ENCODE measurements at places on chromosomes 11 and 22.
A peak's percentile ranks its signal among the peaks of the same experiment; 100 is the strongest.

GRCh38 chr22:28103596-28103995 lies 184.5 kb upstream of the PITPNB start:
- no peak for DNase-seq

DNA sequence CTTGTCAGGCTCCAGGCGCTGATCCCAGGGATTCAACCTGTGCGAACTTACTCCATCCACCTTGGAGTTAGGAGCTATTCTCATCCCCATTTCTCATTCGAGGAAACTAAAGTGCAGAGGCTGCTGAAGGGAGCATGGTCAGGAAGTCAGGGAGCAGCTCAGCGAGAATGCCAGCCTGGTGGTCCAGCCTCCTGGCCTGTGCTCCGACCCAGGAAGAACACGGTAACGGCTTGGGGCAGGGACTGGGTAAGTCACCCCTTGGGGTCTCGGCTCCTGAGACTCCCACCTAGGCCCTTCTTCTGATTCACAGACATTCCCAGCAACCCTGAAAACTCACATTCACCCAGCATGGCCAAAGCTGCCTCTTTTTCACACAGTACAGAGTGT lies 132.8 kb downstream of the CRYBB2 start:
- DNase-seq, result no peak

GRCh38 chr11:72609045-72609444 lies 65.2 kb downstream of the PDE2A start:
- DNase-seq, result no peak

GRCh38 chr11:113242767-113243397 lies 71.5 kb upstream of the TTC12 start:
- no peak for DNase-seq

DNA sequence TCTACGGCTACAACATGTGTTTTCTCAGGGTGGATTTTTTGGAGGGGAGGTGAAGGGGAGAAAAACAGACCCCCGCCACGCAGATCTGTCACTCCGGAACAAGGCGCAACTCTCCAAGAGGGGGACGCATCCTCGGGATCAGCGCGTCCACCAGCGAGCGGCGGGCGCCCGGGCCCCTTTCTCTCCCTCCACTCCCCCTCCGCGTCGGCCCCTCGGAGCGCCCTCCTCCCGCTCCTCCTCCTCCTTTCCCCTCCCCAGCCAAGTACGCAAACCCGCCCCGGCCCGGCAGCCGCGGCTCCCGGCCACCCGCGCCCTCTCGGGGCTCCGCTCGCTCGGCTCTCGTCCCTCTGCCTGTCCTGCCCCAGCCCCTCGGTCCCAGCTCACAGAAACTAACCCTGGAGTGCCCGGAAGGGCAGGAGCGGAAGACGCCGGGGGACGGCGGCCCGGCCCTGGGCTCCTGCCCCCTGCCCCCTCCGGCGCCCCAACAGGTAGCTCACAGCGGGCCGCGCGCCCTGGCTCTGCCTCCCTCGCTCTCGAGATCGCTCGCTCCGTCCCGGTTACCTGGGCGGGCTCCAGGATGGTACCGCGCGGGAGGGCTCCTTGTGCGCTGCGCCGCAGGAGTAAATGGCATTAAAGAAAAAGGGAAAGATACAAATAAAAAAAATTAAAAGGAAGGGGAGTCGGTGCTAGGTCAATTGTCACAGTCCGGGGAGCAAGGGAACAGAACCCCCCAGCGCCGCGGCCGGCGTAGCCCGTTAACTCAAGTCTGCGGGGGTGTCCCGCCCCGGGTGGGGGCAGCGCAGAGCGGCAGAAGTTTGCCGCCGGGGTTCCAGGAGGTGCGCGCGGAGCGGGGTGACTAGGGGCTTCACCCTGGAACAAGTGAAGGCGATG lies 131.4 kb upstream of the C11orf58 start:
- peak; percentile 75 for DNase-seq

GRCh38 chr11:60879104-60879503 lies 11.8 kb downstream of the ZP1 start:
- no peak for DNase-seq

DNA sequence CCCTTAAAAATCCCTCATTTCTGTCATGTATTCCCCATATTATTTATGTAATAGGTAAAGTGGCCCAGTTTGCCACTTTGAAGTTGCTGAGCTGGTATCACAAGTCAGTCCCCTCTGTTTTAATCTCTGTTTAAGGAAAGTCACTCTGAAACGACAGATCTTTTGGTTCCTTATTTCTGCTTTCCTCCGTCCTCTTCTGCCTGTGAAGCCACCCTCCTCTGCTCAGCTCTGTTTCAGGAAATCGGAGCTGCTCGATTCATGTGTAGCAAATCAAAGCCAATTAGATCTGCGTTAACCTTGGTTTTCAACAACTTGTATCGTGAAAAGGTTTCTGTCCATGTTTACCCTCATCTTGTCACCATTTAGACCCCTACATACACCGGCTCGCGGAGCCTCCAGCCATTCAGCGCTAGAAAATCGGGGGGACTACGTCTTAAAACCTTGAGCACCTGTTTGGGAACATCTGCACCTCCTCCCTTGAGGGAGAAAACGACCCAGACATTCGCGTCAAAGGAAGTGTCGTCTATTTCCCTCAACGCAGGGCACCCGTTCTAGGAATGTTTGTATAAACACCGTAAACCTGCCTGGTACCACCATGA lies 576 bp upstream of the SC5D start:
- DNase-seq, result no peak

- peak; percentile 11 for DNase-seq
These were observed 39.2 kb upstream of the SLC36A4 start for GRCh38 chr11:93236741-93237675.

GRCh38 chr11:67277231-67277961 lies 11.1 kb downstream of the GRK2 start:
- DNase-seq, result peak; percentile 91

GRCh38 chr22:43826142-43827002 lies 14.3 kb upstream of the EFCAB6 start:
- DNase-seq, result no peak

GRCh38 chr11:17378655-17379054 lies 9.8 kb downstream of the KCNJ11 start:
- no peak for DNase-seq

DNA sequence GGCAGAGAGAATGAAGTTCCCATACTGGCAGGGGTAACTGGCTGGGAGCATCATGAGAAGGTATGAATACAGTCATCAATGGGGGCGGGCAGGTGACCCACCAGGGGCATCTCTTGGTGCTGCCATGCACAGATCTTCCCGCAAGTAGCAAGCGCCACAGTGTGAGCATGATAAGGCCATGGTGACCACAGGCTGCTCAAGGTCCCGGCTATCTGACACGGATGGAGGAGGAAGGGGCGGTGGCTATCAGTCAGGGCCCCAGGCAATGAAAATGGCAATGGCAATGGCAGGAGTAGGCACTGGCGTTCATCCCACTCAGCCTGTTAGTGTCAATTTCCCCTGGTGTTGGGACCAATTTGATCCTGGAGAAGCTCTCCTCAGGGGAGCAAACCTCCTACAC lies 21.6 kb downstream of the ASCL2 start:
- DNase-seq, result no peak

DNA sequence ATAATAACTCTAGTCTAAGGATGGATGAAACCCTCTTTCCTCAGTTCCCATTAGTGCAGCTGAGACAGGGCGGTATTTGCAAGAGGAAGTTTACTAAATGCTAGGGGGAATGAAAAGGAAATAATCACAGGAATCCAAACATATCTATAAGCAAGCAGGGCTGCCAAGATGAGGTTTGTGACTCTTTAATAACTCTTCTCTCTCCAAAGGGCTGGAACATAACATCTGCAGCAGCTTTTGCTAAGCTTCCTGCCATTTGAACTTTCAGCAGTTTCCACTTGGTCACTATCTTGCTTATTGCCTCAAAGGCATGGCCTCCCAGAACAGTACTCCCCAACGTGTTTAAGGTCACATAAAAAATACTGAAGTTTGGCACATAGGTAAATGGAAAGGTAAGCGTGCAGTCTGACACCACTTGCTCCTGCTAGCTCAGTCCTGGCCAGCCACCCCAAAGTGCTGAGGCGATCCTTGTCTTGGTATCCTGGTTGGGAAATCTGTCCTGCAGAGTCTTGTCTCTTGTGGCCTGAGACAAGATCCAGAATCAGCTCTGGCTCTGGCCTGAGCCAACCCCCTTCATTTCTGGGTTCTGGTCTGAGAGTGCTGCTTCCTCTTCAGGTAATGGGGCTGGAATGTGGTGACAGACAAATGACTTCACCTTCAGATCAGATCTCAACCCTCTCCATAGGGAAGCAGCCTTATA lies 81.8 kb downstream of the KCNC1 start:
- no peak for DNase-seq

GRCh38 chr22:41782316-41782715 lies 18.2 kb upstream of the CCDC134 start:
- no peak for DNase-seq

DNA sequence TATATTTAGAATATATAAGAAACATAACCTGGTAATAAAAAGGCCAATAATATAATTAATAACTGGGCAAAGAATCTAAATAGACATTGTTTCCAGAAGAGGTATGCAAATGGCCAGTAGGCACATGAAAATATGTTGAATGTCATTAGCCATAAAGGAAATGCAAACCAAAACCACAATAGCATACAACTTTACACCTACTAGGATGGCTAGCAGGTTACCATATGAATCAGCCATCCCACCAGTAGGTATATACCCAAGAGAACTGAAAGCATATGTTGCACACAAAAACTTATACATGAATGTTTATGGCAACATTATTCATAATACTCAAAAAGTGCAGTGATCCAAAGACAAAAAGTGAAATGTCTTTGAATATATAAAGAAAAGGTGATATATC lies 2.7 kb upstream of the OR2D2 start:
- DNase-seq, result no peak

GRCh38 chr22:20859615-20860014 lies 808 bp downstream of the SNAP29 start:
- no peak for DNase-seq

GRCh38 chr22:41551877-41552582 lies 7.8 kb upstream of the POLR3H start:
- DNase-seq, result no peak

DNA sequence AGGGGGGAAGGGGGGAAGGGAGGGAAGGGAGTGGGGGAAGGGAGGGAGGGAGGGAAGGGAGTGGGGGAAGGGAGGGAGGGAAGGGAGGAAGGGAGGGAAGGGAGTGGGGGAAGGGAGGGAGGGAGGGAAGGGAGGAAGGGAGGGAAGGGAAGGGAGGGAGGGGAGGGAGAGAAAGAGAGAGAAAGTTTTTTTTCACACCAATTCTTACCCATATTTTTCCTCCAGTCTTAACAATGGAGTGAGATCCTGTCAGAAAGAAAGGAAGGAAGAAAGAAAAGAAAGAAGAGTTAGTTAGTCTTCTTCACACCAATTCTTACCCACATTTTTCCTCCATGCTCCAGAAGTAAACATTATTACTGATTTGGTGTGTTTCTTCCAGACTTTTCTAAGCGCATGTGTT lies 3.0 kb upstream of the OR2AT4 start:
- no peak for DNase-seq

GRCh38 chr22:19199479-19199878 lies 20.9 kb upstream of the SLC25A1 start:
- DNase-seq, result no peak

DNA sequence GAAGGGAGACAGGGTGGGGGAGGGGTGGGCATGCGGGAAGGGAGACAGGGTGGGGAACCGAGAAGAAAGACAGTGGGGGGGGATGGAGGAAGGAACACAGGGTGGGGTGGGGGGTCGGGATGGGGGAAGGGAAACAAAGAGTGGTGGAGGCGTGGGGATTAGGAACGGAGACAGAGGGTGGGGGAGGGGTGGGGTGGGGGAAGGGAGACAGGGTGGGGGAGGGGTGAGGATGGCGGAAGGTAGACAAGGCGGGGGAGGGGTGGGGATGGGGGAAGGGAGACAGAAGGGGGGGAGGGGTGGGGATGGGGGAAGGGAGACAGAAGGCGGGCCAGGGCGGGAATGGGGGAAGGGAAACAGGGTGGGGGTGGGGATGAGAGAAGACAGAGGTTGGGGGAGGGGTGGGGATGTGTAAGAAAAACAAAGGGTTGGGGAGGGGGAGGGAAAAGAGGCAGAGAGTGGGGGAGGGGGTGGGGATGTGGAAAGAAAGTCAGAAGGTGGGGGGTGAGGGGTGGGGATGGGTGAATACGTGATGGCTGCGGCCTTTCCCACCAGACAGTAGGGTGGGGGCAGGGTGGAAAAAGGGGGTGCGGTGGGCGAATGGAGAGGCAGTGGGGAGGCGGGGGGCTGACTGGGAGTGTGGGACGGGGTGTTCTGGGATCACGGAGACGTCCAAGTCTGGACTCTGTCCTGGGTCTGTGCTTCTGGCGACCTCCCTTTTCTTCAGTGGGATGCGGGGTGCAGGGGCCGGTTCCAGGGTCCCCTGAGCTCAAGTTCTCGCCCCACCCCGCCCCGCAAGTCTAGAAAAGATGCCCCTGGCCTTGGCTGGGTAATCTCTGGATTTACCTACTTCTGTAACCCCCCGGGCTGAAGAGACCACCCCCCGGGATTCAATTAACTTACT lies 744 bp downstream of the PRAME start:
- DNase-seq, result no peak

GRCh38 chr22:40660730-40661129 lies 18.6 kb upstream of the MCHR1 start:
- DNase-seq, result no peak

DNA sequence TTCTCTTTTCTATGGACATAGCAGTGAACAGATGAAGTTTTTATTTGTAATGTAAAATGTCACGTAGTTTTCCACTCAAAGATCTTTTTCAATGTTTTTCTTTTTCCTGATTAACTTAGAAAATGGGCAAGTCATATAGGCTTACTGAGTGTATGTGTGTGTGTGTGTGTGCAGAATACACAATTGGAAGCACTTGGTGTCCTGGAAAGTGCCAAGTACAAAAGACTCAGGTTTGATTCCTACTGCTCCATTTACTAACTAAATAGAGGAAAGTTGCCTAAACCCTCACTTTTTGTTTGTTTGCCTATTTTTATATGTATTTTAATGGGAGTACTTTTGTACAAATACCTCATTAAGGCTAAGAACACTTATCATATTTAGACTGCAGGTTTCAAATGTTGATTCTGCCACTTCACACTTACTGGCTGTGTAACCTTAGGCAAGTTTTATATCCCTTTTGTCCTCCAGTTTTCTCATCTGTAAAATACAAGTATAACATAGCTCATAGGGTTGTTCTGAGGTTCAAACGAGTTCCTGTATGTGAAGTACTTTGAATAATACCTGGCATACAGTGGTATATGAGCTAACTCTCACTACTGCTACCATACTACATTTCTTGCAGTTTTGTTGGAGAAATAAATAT lies 90.1 kb downstream of the TYR start:
- no peak for DNase-seq

DNA sequence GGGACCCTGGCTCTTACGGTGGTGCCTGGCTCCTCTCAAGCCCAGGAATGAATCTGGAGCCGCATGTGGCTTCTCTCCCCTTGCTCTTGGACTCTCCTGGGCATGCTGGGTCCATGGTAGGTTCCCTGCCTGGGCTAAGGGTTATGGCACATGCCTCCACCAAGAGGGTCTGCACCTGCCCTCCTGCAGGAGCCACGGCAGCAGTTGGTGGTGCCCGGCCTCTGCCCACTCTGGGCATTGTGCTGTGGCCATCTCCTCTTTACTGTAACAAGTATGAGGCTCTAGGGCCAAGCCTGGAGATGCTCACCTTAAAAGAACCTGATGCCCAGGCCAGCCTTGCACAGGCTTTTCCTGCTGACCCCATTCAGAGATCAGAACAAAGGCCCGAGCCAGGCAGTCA lies 104.0 kb upstream of the PITPNB start:
- peak; percentile 1 for DNase-seq

Measured in heart right ventricle (tissue), 16 donors.